ENCODE measurements at places on chromosomes 13 and 19. TPM values are rescaled to one million over a fixed set of nuclear protein-coding genes. Genes with fewer than 3 reads are reported as not detected.

- DNase-seq: no peak
Measured at GRCh38 chr19:2150794-2151338, 500 bp downstream of the AP3D1 start.

- no peak for DNase-seq
Measured at GRCh38 chr19:4701557-4701956, 22.1 kb downstream of the DPP9 start.

- DNase-seq: no peak
Measured at GRCh38 chr19:39247701-39248664, 673 bp downstream of the IFNL4 start.

DNA sequence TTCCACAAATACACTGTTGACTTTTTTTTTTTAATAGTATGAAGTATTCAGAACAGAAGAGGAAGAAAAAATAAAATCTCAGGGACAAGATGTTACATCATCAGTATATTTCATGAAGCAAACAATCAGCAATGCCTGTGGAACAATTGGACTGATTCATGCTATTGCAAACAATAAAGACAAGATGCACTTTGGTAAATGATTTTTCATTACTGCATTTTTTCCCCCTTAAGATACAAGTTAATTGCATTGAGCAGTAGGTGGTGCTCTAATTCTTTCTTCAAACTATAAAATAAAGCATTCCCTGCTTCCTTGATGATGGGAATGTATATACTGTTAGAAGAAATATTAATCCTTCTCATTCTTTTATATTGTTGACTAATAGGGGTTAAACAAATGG, 17.1 kb downstream of the UCHL3 start:
- no peak for DNase-seq

GRCh38 chr13:94280349-94280748, 199.1 kb downstream of the DCT start:
- no peak for DNase-seq

DNA sequence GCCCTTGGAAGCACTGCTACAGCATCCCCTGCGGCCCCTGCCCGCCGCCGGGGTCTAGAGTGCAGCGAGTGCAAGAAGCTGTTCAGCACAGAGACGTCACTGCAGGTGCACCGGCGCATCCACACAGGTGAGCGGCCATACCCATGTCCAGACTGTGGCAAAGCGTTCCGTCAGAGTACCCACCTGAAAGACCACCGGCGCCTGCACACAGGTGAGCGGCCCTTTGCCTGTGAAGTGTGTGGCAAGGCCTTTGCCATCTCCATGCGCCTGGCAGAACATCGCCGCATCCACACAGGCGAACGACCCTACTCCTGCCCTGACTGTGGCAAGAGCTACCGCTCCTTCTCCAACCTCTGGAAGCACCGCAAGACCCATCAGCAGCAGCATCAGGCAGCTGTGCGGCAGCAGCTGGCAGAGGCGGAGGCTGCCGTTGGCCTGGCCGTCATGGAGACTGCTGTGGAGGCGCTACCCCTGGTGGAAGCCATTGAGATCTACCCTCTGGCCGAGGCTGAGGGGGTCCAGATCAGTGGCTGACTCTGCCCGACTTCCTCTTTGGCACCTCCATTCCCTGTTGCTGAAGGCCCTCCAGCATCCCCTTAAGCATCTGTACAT, 4.9 kb downstream of the ZNF574 start:
- no peak for DNase-seq

LILRA2 gene
- 1.1 TPM for polyA plus RNA-seq

ATP1A3 gene
- polyA plus RNA-seq: not detected

ZSCAN4 gene
- polyA plus RNA-seq: 0.06 TPM

SULT2A1 gene
- 0.04 TPM for polyA plus RNA-seq

AXL gene
- polyA plus RNA-seq: 31.6 TPM

NBEA gene
- 19.2 TPM for polyA plus RNA-seq

Data from renal cortex interstitium (tissue), 15 donors.